ENCODE measurements at places on chromosomes 3 and 15.
A peak's percentile ranks its signal among the peaks of the same experiment; 100 is the strongest.

DNA sequence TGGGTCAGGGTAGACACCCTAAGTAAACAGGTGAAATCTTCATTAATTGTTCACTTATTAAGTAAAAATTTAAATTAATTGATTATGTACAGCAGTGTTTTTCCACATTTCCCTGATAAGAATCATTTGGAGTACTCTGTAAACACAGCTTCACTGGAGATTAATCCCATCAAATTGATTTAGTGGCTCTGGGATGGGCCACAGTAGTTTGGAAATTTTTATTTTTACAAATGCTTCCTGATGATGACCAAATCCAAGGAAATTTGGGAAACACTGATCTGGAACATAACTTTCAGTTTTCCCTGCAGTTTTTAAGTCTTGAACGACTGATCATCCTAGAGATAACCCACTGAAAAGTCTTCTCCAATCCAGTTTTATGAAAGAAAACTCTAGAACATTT lies 18.8 kb upstream of the RPLP1 start:
- no peak for DNase-seq

DNA sequence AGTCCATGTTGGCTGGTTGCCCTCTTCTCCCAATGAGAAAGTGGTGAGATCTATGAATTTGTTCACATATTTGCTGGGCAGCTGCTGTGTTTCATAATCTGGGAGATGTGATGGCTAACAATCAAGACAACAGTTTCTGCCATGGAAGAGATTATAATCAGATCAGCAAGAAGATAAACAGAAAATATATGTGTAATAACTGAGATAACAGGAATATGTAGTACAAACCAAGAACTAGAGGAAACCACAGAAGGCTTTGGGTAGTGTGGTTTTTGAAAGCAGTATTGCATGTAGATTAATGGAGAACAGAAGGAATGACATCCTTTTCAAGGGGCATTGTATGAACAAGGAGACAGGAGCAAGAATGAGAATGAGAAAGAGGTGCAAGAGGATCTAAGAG lies 12.2 kb upstream of the CSTA start:
- no peak for DNase-seq

DNA sequence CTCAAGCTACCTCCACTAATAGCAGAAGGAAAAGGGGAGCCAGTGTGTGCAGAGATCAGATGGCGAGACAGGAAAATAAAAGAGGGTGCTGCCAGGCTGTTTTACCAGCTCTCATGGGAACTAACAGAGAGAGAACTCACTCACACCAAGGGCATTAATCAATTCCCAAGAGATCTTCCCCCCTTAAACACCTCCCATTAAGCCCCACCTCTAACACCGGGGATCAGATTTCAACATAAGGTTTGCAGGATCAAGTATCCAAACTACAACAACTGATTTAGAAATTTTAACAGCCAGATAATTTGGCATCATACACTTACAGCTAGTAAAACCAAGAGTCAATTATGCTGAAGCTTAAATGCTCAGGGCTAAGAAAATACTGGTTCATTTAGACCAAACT lies 18.9 kb downstream of the CD200 start:
- no peak for DNase-seq

DNA sequence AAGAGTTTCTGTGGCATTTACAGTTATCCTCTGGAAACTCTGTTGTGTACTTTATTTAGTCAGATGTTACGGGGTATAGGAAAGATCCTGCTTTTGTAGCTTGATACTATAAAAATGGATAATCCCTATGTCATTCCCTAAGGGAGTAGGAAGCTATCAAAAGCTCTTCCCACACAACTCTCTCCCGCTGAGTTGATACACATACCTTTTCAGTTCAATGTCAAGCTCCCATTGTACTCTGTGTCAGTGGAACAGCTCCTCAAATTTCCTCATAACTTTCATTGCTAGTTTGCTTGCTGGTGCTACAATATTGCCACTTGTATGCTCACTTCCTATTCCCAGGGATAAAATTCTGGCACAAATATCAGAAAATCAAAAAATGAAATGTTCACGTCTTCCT lies 893.3 kb upstream of the GBE1 start:
- DNase-seq = no peak

DNA sequence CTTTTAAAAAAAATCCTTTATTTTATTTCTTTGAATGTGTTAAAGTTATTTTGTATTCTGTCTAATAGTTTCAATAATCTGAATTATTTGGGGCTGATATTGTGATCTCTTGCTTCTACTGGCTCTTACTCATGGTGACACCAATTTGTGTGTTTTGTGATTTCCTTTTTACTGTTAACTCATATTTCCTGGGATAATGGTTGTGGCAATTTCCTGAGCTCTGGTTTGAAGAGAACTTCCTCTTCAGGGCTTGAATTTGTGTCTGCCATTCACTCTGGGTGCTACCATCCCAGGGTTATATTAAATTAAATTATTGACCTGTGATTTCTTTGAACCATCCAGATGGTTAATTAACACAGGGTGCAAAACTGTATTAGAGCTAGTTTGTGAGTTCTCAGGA lies 60.4 kb upstream of the RNF7 start:
- no peak for DNase-seq

DNA sequence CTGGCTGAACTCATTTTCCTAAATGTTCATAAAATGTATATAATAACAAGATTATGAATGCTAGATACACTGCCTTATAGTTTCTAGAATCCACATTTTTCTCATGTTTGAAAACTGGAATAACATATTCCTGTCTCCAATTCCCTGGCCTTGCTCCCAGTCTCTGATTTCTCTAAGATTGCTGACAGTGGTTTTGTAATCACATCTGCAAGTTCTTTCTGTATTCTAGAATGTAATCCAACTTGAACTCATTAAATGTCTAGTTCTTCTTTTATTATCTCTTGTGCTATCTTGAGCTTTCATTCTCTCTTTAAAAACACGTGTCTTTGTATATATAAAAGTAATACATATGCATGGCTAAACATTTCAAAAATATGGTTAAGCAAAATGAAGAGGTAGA lies 215.2 kb upstream of the ADAMTS9 start:
- DNase-seq = no peak

GRCh38 chr15:62896969-62897486 lies 145.5 kb upstream of the TPM1 start:
- DNase-seq = no peak

DNA sequence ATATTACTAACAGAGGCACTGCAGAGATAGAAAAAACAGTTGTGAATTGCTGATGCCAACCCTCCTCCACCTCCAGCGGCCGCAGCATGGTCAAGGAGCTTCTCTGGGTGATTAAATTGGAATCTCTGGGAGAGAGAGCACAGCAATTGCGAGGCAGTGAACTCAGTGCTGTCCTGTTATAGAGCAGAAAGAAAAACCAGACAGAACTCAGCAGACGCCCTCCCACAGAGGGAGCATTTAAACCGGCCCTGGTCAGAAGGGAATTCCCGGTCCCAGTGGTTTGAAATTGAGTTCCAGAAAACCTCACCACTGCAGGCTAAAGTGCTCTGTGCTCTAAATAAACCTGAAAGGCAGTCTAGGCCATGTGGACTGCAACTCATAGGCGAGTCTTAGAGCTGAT lies 175.4 kb downstream of the SQOR start:
- no peak for DNase-seq

- DNase-seq = no peak
These were observed 8.8 kb downstream of the EIF2AK4 start for GRCh38 chr15:39942753-39943150.

DNA sequence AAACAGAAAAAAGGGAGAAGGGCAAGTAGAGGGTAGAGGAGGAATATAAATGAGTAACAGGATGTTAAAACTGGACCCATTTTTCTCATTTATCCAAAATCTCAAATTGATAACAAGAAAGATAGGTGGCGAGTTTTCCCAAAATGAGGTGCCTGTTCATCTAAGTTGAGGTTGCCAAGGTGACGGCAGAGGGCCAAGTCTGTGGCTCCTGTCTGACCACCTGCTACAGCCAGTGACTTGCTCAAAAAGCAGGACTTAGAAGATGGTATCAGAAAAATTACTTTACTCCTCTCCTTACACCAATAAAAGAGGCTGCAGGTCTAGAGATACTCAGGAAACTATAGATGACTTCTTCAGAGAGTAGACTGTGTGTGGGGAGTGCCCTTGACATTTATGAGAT lies 137.6 kb upstream of the ZNF385D start:
- no peak for DNase-seq

DNA sequence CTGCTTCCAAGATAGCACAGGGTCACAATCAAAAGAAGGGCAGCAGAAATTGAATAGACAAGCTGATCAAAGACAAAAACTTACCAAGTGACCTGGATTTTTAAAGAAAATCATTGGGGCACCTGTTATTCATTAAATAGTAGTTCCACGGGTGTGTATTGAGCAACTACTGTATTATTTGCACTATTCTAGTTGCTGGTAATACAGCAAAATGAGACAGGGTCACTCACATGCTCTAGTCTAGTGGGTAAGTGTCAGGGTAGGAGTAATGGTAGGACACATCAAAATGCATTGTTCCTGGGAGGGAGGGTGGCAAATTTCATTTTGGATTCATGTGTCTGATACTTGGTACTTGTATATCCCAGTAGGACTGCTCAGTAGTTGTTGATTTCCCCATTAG lies 127.9 kb downstream of the SQOR start:
- no peak for DNase-seq

DNA sequence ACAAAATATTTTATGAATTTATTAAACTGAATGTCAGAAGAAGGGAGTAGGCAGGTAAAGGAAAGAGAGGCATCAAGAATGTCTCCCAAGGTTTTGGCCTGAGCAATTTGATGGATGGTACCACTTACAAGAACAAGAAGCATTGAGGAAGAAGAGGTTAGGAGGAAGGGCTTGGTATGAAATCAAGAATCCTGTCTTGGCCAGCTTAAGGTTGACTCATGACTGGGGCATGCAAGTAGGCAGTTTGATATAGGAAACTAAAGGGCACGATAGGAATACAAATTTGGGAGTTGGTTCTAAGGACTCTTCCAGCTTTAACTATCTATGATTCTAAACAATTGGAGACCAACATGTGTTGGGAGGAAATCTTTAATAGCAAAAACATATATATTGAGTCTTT lies 79.1 kb downstream of the NTRK3 start:
- no peak for DNase-seq

DNA sequence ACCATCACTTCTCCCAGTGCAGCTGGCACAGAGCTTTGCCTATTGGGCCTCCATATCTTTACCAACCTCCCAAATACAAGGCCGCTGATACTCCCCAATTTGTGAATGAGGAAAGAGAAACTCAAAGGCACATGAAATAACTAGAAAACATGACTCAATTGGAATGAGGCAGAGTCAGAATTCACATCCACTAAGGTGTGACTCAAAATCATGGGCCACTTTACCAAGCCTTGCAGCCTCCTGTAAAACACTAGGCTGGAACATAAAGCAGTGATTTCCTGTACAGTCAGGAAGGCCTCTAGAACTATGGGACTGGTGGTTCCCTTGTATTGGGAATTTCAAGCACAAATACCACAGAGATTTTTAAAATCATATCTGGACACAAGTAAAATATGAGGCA lies 128.6 kb downstream of the DCLK3 start:
- no peak for DNase-seq

- no peak for DNase-seq
These were observed 10.7 kb upstream of the HPS3 start for GRCh38 chr3:149118724-149119123.

- no peak for DNase-seq
These were observed 24.8 kb downstream of the CLDN11 start for GRCh38 chr3:170443457-170443856.

- peak; percentile 78 for DNase-seq
These were observed 3.5 kb downstream of the PFN2 start for GRCh38 chr3:149967086-149967685.

DNA sequence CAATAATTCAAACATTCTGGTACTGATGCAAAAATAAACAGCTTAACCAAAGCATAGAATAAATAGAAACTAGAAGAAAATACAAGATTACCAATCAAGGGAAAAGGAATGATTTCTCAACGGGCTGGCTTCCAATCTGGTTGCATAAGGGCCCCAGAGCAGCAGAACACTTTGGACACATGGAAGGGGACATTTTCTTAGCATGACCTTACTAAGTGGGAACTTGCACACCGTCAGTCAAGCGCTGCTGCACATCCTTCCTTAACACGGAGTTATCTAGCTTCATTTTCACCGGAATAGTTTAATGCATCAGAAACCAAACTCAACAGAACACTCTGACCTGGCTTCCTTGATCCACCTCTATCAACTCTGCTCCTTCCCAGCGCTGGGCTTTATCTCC lies 388.5 kb downstream of the VPS13C start:
- no peak for DNase-seq

GRCh38 chr3:127373441-127374085 lies 85.7 kb upstream of the PRR20G start:
- peak; percentile 20 for DNase-seq

DNA sequence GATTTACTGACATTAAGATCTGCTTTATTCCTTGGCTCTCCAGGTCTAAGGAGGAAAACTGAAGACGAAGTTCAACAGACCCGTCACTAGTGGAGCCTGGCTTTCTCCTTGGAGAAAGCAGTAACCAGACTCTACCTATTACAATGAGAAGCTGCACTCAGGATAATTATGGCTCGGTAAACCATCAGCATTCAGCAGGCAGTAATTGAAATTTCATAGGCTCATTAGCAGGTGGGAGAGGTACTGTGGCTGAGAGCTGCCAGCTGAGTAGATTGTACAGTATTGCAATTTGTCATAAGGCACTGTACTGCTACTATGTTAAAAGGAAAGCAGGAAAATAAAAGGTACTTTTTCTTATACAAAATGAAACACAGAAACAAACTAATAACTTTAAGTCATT lies 51.2 kb downstream of the CHAC1 start:
- DNase-seq = no peak

DNA sequence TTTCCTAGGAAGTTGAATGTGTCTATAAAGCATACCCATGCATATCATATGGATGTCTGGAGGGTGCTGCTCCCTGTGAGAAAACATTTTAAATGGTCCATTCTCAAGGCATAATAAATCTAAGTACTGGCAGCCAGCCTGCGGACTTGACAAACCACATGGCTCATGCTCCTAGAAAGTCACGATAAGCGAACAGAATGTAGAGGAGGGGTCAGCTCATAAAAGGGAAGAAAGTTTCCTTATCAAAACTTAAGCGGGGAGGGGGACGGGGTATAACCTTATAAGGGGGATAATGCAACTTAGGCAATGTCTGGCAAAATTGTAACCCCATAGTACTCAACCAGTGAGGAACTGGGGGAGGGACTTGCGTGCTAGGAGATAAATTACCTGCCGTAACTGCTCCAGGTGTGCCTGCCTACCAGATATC lies 159.8 kb upstream of the LMCD1 start:
- no peak for DNase-seq

- DNase-seq = no peak
These were observed 3.0 kb downstream of the SMC4 start for GRCh38 chr3:160402221-160403027.

DNA sequence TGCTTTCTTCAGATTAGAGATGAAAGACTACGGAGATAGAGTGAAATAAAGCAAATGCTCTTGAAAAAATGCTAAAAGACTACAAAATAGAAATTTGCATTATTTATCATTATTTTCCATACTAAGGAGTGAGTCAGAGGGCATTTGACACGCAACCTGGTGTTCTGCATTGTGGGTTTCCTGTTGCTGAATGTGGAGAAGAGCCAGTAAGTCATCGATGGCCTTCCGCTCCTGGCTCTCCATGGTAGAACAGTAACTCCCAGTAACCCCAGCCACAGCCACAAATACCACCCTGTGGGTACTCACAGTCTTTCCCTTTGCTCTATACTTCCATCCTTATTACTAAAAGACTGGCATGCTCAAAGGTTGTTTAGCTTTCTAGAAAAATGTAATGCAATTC lies 61.5 kb downstream of the CGGBP1 start:
- no peak for DNase-seq

- DNase-seq = no peak
These were observed 66.0 kb downstream of the DNAJB8 start for GRCh38 chr3:128400671-128401070.
